ENCODE measurements at places on chromosomes 3 and 15. TPM values are rescaled to one million over a fixed set of nuclear protein-coding genes. Genes with fewer than 3 reads are reported as not detected.

- no peak for DNase-seq
Measured at GRCh38 chr3:66454464-66454859, 46.4 kb downstream of the LRIG1 start.

- DNase-seq: no peak
Measured at GRCh38 chr3:23959135-23959900, 14.2 kb downstream of the NR1D2 start.

- peak; percentile 15 for DNase-seq
Measured at GRCh38 chr3:94522488-94522887, 459.6 kb downstream of the NSUN3 start.

DNA sequence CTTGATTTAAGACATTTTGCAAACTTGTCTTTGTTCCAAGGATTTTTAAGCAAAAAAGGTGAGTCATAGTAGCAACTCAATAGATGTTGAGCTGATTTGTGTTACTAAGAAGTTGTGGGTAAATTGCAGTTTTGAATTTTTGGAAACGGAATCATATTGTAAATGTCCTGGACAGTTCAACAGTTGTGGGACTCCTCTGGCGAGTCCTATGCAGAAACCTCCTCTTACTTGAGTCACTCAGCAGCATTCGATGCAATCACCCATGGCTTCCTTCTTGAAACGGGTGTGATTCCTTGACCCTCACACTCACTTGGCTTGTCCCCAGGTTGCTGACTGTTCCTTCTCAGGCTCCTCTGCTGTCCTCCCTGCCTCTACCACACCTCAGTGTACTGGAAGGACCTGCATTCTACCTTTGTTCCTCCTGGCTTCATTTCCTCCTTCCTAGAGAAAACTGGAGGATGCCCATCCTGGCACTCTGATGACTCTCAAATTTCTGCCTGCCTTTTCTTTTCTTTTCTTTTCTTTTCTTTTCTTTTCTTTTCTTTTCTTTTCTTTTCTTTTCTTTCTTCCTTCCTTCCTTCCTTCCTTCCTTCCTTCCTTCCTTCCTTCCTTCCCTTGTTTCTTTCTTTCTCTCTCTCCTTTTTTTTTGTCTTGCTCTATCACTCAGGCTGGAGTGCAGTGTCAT lies 52.8 kb upstream of the DGKG start:
- DNase-seq: no peak

ARPP21 gene
- total RNA-seq: not detected

DNA sequence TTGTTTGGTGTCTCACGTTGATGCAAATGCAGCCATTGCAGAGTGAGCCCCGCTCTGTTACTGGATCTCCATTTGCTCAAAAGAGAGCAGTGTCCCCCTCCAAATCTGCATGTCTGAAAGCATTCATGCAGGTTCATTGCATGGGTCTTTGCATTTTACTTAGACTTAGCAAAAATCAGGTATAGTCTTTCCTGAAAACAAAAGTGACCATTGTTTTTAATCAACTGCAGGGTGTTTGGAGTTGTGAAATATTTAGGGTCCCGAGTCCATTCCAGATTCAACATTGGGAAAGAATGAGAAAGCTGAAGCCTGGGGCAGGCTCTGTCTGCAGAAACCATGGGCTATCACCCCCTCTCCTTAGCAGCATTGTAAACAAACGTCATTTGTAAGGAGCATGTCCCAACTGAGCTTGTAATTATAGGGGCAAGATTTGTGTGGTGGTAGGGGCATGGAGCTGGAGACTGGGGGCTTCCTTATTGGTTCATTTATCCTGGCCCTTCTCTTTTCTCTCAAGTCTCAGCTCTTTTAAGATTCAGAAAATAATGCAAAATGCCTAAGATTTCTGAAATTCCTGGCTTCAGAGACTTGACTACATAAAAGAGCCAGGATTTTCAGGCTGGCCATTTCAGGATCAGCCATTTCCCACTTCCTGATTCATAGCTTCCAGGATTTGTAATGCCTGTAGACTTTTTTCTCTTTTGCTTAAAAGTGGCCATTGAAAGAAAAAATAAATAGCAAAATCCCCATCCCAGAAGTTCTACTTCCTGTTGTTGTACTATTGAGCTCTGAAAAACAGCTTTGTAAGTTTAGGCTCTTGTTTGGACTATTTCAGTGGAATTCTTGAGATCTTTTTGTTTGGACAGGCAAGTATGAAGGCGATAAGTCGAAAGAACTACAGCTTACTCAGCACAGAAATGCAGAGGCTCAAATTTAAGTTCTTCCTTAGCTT lies 23.0 kb downstream of the IGF1R start:
- peak; percentile 71 for DNase-seq

DNA sequence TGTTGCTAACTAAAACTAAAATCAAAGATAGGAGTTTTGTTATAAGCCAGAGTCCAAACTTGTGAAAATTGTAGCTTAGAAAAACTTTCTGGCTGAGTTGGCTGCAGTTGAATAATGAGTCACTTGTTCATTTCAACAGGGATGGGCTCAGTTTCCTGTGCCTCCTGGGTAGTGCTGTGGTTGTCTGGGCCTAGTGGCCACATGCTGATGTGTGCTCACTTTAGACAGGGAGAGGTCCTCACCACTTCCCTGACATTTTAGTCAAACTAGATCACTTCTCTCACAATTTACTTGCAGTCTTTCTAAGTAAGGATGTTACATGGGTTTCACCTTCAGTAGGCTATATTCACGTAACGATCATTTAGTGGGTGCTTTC lies 6.3 kb upstream of the UBE2Q2 start:
- no peak for DNase-seq

DNA sequence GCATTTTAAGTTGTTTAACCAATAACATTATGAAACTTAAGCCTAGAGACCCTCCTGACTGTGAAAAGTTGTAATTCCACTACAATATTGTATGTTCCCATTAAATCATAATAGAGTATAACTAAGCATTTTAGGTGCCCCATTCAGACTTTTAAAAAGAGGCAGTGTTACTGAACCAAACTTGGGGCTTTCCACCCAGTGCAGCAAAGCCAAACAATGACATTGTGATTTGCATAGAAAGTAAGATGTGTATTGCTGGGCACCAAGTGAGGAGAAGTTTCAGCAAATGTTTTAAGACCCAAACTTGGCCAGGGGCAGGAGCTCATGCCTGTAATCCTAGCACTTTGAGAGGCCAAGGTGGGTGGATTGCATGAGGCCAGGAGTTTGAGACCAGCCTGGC lies 706.2 kb downstream of the GRM7 start:
- no peak for DNase-seq

DNA sequence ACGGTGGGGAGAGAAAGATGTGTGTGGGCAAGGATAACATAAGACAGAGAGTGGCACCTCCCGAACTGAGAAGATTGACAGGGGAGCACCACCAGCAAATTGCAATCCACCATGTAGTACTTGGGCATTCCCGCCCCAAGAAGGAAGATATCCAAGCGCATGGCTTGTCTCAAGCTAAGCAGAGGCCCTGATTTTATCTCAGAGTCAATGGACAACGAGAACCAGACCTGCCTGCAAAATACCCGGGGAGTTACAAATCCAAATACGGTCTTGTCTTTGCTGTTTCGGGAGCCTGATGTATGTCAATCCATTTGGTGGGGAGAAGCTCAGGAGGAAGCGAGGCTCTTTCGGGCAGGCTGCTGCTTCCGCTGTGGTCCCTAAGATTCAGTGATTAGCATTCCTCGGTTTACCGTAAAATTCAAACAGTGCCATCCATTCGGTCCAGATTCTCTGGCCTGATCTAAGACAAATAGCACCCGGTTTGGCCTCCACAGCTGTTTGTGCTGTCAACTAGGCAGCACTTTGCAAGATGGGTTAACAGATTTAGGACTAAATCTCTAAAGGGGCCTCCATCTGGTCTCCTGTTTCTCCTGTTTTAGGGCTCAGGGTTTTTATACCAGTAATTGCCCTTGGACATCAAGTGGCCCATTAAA lies 97.7 kb upstream of the WNT5A start:
- DNase-seq: no peak

- no peak for DNase-seq
Measured at GRCh38 chr3:130379274-130379673, 33.8 kb downstream of the COL6A5 start.

GRCh38 chr3:119145128-119145499 lies 851 bp upstream of the TEX55 start:
- no peak for DNase-seq
